ENCODE measurements at places on chromosomes 2 and 18. TPM values are rescaled to one million over a fixed set of nuclear protein-coding genes. Genes with fewer than 3 reads are reported as not detected.

GRCh38 chr2:63817382-63817781 lies 24.3 kb upstream of the UGP2 start:
- no peak for DNase-seq

ZNF385B gene
- total RNA-seq, result 8.3 TPM

- DNase-seq, result peak; percentile 84
Measured at GRCh38 chr2:219298759-219299371, 10.3 kb downstream of the PTPRN start.

DNA sequence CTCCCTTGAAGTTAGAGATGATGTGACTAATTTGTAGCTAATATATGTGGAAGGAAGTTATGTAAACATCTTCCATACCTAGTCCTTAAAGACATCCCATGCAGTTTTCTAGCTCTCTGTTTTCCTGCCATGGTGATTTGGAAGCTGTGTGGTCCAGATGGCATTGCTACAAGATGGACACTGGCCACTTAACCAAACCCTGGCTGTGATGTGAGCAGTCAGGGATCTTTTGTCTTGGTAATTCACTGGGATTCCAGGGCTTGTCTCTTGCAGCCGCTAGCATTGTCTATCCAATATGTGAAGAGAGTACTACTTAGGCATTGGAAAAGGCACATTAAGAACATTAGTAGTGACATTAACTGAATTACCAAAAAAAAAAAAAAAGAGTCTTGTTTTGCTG lies 139.9 kb upstream of the DOCK10 start:
- DNase-seq, result no peak

DNA sequence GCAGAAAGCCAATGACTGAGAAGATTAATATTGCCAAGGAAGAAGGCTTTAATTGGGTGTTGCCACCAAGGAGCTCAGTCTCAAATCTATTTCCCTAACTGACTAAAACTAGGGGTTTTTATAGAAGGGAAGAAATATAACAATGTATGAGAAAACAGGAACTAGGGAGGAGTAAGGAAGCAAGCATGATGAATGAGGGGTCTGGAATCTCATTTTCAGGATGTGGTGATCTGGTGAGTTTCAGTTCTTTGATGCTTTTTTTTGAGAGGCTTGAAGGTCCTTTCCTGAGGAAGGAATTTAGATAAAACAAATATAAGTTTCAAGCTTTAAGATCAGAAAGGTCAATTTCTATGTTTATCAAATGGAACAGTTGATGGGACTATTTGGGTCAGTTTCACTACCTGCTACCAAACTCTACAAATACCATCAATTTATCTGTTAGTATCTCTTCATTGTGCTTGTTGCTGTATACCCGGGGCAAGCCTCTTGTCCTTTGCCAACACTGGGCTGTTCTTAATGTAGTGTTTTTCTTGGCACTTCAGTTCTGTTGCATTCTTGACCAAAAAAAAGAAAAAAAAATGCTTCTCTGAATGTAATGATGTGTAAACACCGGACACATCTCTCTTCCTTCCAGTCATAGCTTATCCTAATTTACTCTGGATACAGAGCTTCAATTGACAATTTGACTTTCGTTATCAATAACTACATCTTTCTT lies 357.0 kb downstream of the GALNT13 start:
- no peak for DNase-seq

DNA sequence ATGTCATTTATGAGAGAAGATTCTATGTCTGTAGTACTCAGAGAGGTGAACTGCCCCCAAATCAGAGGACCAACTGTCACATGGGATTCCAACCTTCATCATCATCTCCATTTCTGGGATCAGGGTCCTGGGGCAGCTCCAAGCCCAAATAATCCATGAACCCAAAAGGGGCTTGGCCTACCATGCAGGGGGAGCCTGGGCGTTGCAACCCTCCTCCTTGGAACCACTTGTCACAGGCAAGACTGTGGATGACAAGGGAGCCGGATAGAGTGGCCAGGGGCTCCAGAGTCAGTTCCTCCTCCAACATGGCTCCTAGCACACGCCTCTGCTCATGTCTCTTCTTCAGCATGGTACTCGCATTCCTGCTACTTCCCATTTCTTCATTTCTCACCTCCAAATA lies 7.9 kb downstream of the CTLA4 start:
- DNase-seq, result no peak

UNC80 gene
- not detected for total RNA-seq

RND3 gene
- 19.2 TPM for total RNA-seq
